ENCODE measurements at places on chromosomes 6 and 20.

GRCh38 chr6:18203786-18204185 is 48.6 kb downstream of the KDM1B start:
- DNase-seq = no peak

- DNase-seq = no peak
Observed at GRCh38 chr20:8175741-8176675, 43.9 kb downstream of the PLCB1 start.

DNA sequence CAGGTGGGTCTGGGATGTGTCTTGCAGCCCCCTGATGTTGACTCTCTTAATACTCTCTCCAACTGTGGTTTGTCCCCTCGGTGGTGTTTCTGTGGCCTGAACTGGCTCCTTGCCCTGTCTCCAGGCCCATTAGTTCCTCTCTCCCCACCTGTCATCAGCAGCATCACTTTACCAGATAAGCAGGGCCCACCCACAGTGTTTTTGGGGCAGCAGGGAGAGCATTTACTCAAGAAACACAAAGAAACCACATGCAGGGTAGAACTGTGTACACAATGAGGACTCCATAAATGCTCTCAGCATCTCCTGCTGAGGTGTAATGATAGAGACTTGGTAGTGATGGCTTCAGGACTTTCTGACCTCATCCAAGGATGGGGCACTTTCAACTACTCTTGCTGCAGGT is 20.2 kb upstream of the MRPS18A start:
- no peak for DNase-seq

- peak; percentile 82 for DNase-seq
Observed at GRCh38 chr6:25359191-25359861, 80.2 kb downstream of the CARMIL1 start.

DNA sequence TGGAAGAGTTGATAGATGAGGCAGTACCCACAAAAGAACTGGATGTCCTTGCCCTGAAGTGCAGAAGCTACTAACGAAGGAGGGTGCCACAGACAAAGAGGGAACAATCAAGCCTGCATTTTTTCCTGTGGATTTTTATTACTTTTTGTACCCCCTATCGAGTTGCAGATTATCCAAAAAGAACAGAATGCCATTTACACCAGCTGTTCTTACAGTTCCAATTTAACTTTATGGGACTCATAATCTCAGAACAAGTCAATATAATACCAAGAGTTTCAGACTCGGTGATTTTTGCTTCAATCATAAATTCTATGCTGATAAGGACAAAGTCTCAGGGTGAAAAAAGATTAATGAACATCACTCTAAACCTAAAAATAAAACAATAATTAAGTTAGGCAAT is 4.0 kb upstream of the CNKSR3 start:
- DNase-seq = no peak

- DNase-seq = no peak
Observed at GRCh38 chr20:1491860-1492642, 831 bp upstream of the SIRPB2 start.

DNA sequence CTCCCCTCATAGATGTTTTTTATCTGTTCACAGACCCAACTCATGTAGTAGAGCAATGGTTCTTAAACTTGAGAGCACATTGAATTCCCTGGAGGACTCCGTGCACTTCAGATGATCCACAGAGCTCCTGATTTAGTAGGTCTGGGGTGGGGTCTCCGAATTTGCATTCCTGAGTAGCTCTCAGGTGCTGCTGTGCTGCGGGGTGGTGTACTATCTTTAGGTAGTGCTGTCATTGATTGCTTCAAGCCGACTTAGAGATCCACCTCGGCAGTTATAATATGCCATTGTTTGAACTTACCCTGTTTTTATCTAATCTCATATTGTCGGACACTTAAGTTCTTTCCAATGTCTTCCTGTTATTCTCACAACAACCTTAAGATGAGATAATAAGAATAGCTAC is 45.0 kb downstream of the BMP2 start:
- DNase-seq = no peak

GRCh38 chr6:7673063-7673536 is 52.8 kb upstream of the BMP6 start:
- DNase-seq = peak; percentile 84

GRCh38 chr6:73606428-73606827 is 47.4 kb downstream of the SLC17A5 start:
- no peak for DNase-seq

GRCh38 chr20:63957004-63957689 is 931 bp upstream of the UCKL1 start:
- DNase-seq = peak; percentile 87
